Activated naive CD8-positive, alpha-beta T cell treated with anti-CD3 and anti-CD28 coated beads, Interleukin-2, amount 10 ng/mL, durations not matched to agents 7 days and 5 days (primary cell): ENCODE measurements at places on chromosomes 2 and 18. TPM values are rescaled to one million over a fixed set of nuclear protein-coding genes. Genes with fewer than 3 reads are reported as not detected.

The GALNT5 gene
- total RNA-seq, result not detected

The MEP1B gene
- total RNA-seq, result not detected

The SCG2 gene
- total RNA-seq, result not detected

The C2orf81 gene
- total RNA-seq, result 5.8 TPM

The IAH1 gene
- total RNA-seq, result 73.9 TPM

The TMEFF2 gene
- total RNA-seq, result not detected

The ABCB6 gene
- 14.3 TPM for total RNA-seq

The FBLN7 gene
- total RNA-seq, result 1.1 TPM

The ATP6V1B1 gene
- not detected for total RNA-seq

The BMP10 gene
- total RNA-seq, result not detected

The EIF2B4 gene
- 38.3 TPM for total RNA-seq

The GPBAR1 gene
- total RNA-seq, result 0.72 TPM

The IL18R1 gene
- total RNA-seq, result 40.3 TPM

The STARD7 gene
- 105 TPM for total RNA-seq

The FAM237A gene
- total RNA-seq, result not detected

The COL5A2 gene
- total RNA-seq, result 2.3 TPM

The CDK15 gene
- not detected for total RNA-seq

The FHL2 gene
- 1.1 TPM for total RNA-seq

The EMILIN2 gene
- total RNA-seq, result 27.7 TPM

The PXDN gene
- total RNA-seq, result 1.8 TPM
